Thymus (tissue), 14 donors: ENCODE measurements at places on chromosomes 16 and 17. TPM values are rescaled to one million over a fixed set of nuclear protein-coding genes. Genes with fewer than 3 reads are reported as not detected.

Gene ALOX12
- 0.32 TPM for polyA plus RNA-seq

DNA sequence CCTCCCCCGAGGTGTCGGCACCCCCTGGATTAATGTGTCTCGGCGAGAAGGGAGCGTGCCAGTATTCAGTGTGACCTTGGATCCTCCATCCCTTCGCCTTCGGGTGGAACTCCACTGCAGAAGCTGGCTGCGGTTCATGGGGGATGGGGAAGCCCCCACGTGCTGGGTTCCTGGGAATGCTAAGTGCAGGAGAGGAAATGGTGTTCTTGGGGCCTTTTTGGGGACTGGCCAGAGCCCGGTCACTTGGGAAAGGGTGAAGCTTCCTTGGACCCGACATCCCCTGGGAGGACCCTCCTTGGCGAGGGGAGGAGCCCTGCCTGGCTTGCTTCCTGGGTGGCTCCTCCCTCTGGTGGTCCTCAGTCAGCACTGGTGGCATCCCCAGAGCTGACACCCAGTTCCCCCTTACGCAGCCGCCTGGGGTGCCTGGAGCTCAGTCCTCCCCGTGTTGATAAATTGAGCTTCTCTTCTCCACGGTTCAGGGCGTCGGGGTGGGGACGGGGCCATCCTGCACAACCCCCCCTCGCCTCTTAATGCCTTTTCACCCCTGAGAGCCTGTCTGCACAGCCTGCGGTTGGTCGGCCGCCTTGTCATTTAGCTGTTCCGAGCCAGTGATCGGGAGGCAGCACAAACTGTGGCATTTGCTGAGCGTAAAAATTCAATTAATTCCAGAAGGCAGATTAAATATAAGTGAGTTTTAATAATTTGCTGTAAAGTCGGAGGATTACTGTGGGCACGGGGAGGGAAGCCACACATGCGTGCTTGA is 30.7 kb upstream of the GSE1 start:
- DNase-seq = no peak

DNA sequence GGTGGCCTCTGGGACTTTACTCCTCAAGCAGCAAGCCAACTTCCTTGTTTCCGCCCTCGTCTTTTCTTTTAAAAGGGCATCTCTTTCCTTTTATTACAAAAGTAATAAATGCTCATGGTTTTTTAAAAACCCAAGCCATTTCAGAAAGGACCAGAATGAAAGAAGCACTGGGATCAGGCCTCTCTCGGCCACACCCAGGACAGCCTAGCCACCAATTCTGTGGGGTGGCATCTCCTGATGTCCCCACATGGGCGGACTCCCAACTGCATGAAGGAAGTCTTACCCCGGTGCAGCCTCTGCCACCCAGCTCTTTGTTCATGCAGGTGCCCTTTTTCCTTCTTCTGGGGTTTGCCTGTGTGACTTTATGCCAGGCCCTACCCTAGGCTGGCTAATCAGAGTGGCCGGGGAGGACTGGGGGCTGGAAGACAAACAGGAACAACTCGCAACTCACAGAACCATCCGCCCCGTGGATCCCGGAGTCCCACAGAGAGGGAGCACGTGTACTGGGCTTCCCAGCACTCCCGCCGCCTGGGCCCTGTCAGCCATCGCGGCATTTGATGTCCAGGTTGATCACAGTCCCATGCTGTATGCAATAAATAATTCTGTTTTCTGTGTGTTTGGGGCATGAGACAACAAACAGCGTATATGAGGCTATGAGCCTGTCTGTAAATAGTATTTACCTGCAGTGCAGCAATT is 2.6 kb upstream of the RASD1 start:
- no peak for DNase-seq

DNA sequence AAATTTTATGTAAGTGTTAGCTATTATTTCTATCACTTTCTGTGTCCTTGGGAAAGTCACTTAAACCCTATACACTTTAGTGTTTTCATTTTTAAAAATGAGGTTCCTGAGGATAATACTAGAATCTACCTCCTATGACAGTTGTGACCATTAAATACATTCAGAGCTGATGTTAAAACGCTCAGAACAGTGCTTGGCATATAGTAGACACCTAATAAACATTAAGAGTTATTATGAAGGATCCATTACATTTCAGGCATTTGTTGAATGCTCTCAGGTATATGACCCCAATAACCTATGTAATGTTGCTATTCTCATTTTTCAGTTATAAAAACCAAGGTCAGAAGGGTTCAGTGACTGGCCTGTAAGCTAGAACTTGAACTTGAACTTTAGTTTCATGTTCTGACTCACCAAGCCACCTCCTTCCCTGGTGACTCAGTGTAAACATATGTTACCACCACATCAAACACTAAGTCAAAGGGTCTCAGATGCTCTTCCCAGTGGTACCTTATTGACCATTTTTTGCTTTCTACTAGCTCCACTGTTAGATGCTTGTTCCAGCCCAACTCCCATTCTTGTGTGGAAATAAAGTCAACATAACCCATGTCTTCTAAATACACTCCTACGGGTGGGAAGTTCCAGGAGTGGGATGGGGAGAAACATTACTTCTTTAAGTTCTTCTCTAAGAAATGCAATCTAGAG is 47.6 kb downstream of the HSD17B2 start:
- DNase-seq = no peak

DNA sequence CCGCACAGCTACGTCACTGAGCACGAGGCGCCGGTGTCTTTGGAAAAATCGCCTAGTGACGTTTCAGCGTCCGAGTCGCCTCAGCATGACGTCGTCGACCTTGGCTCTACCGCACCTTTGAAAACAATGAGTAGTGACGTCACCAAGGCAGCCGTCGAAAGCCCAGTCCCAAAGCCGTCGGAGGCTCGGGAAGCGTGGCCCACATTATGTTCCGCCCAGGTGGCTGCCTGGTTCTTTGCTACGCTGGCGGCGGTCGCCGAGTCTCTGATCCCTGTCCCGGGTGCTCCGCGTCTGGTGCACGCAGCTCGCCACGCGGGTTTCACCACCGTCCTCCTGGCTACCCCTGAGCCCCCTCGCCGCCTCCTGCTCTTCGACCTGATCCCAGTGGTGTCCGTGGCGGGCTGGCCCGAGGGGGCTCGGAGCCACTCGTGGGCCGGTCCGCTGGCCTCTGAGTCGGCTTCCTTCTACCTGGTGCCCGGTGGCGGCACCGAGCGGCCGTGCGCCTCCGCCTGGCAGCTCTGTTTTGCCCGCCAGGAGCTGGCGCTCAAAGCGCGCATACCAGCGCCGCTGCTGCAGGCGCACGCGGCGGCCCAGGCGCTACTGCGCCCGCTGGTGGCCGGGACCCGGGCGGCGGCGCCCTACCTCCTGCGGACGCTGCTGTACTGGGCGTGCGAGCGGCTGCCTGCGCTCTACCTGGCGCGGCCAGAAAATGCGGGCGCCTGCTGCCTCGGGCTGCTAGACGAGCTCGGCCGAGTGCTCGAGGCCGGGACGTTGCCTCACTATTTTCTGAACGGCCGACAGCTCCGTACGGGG is 1.5 kb downstream of the TMEM102 start:
- DNase-seq = peak; percentile 86

Gene FNDC8
- polyA plus RNA-seq = 0.02 TPM

Gene SCIMP
- 5.1 TPM for polyA plus RNA-seq

GRCh38 chr17:56902348-56902747 is 11.5 kb downstream of the TRIM25 start:
- DNase-seq = no peak

Gene SPHK1
- 35.2 TPM for polyA plus RNA-seq

Gene EFNB3
- polyA plus RNA-seq = 0.52 TPM
